ENCODE measurements at places on chromosomes 3 and 15.

DNA sequence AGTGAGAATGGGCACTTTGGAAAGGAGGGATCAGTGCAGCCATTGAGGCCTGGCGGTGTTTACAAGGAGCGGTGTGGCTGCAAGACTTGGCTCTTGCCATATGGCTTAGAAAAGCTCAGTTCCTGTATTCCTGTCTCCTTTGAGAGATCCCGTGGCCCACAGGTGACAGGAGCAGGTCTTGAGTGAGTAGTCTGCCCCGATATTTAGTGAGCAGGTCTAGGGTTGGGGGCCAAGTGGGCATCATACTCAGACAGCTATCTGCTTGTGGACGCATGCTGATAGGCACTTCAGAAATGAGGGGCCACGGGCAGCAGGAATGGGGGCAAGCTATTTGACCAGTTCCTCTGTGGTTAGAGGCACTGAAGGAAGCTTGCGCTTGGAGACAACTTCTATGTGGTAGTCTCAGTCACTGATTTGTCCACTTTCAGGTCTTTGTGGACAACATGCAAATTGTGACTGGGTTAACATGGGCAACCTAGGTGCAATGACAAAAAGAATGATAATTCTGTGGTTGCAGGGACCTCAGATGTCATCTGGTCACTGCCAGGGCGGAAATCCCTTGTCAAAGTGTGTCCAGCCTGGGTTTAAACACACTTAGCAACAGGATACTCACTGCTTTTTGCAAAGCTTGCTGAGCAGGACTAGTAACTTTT, 1.1 kb downstream of the TMED3 start:
- DNase-seq: no peak

GRCh38 chr15:70597056-70597603, 166.2 kb downstream of the UACA start:
- DNase-seq: no peak

- no peak for DNase-seq
These were observed 72.0 kb downstream of the DHX30 start for GRCh38 chr3:47874913-47875312.

GRCh38 chr3:144263706-144264105, 292.1 kb downstream of the DIPK2A start:
- no peak for DNase-seq

DNA sequence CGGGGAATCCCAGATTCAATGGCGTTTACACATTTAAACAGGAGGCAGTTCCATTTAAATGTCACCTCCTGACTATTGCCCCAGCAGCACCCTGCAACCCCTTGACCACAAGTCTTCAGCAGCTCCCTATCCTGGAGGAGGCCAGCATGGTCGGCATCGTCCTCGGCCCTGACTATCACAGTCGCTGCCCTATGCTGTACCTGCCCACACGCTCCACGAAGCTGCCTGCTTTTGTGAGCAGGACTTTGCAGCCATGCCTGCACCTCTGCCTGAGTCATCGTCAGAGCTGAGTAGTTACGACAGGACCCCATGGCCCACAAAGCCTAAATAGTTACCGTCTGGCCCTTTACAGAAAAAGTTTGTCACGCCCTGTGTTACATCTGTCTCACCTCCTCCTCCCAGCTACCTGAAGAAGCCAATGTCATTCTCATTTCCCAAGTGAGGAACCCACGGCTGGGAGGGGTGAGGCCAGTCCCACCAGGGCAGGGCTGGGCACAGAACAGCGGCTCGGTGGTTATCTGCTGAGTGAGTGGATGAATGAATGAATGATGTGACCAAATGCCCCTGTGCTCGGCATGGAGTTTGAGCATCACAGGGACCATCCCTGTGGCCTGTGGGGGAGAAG, 47.8 kb upstream of the IQSEC1 start:
- DNase-seq: no peak

DNA sequence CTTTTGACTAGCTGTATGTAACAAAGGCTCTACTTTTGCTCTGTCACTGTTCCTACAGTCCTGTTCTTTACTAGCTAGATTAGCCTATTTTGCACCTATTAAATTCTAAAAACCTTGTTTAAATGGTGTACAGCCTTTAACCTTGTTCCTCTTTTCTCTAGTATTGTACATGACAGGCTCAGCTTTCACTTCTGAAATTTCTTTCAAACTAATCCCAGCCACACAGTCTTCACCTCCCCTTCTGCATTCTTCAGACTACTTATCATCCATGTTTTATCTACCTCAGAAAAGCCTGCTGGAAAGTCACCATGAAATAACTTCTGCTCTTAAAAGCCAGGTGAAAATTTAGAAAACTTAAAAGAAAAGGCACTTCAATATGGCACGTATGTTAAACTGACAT, 122.4 kb downstream of the NECTIN3 start:
- no peak for DNase-seq

GRCh38 chr3:148077318-148077923, 620.3 kb upstream of the AGTR1 start:
- peak; percentile 11 for DNase-seq

GRCh38 chr3:27590437-27591298, 106.5 kb upstream of the SLC4A7 start:
- DNase-seq: no peak
